ENCODE measurements at places on chromosomes 3 and 15.

DNA sequence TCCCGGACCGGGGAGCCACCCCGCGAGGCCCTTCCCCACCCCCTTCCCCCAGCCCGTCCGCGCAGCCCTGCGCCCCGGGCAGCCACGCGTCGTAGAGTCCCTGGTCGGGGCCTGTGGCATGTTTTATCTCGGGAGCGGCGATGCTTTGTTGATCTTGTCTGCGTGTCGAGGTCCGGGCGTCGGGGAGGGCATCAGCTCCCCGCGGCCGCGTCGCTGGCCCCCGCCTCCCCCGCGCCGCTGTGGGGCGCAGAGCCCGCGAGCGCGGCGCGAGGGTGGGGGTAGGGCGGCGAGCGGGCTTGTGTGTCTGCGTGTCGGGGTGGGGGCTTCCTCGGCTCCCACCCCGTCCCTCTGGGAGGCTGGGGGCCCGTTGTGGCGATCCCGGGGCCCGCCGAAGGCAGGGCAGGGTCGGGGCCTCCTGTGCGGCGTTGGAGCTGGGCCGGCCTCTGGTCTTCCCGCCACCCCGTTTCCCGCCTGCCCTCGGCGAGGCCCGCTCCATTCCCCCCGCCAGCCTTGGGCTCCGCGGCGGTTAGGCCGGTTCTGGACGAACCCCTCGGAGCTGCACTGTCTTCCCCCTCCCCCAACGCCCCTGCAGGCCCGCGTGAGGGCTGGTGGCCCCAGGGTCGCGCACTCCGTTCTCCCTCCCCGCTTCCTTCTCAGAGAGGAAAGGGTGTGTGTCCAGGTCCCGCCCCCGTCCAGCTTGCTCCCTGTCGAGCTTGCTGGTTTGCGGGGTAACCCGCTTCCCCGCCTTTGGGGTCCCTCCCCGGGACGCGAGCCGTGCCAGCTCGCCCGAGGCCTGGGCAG, 695 bp downstream of the GMPS start:
- no peak for DNase-seq

DNA sequence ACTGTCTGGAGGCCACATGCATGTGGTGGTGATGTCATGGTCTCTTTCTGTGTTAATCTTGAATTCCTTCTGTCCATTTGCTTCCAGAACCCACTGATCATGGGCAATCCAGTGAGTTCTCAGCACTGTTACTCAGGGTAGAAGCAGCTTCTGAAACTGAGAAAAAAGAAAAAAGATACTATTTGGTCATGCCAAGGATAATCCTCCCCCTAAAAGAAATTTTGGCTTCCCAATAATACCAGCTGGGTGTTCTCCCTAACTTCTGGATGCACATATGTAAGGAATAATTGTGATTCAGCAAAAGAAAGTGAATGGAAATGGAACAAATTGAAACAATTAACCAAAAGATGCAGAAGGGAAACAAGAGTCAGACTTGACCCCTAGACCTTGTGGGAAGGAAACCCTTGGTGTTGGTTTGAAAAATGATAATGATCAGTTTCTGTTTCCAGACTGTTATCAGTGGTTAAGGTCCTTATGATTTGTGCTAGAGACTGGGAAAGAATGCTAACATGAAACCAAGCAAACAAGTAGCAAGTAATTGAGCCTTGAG, 92.3 kb downstream of the RBMS3 start:
- no peak for DNase-seq

DNA sequence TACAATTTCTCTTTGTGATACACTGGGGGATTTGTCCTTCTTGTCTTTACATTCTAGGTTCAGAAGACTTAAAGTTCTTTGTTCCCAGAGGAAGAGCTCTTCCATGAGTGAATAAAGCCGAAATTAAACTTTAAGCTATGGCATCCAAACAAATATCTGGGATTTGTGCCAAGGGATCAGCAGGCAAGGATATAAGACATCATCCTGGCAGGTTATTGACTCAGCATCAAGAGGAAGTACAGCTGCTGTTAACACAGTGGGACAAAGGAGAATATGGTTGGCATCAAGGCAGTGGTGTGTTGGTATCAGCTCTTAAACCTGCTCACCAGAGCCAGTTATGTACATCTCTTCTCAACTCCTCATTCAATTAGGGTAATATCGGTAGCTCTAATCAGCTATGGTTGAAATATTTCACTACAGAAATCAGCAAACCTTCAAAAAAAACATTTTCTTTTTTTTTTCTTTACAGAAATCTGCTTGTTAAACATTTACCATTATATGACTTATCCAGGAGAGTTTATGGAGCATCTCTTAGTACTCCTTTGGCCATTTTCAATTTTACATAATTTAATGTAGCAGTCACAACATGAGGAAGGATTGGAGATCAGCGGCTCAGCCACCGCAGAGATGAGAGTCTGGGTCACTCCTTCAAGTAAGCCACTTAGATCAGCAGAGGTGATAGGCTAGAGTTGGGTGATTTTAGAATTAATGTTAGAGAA, 1198.6 kb upstream of the EPHA6 start:
- no peak for DNase-seq

DNA sequence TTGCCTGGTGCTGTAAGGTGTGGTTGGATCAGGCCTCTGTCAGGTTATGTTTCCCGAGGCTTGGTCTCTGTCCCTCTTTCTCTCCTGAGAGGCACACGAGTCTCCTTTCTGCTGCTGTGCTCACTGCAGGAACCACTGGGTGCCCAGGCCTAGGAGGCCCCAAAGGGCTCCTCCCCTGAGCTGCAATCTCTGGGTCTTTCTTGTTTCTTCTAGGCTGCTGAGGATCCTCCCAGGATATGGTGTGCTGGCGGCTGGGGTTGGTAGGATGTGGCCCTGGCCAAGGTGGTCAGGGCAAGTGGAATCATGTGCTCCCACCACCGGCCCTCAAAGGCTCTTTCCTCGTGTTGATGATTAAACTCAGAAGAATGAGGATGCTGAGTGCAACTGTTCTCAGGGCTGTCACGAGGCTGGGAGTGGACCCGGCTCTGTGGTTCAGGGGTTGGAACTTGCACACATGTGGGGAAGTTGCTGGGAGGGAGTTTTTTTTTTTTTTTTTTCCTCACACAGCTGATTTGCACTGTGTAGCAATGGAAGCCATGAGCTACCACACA, 43.6 kb upstream of the CTSH start:
- peak; percentile 73 for DNase-seq

GRCh38 chr3:123740391-123740822, 143.7 kb downstream of the MYLK start:
- DNase-seq = no peak

DNA sequence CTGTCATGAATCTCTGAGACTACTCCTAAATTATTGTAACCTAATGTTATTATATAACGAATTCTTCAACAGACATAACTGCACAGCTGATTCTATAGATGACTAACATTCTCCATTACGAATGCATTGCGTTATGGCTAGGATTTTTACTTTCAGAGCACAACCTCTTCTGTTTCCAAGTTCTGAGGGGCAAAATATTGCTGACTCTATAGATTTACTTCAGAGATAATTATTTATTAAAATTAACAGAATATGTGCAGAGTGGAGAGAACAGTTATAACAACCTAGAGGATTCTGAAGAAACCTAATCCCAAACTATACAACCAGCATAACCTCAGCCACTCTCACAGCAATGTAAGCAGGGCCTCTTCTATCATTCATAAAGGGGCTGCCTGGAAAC, 25.9 kb downstream of the SLITRK3 start:
- DNase-seq = no peak

DNA sequence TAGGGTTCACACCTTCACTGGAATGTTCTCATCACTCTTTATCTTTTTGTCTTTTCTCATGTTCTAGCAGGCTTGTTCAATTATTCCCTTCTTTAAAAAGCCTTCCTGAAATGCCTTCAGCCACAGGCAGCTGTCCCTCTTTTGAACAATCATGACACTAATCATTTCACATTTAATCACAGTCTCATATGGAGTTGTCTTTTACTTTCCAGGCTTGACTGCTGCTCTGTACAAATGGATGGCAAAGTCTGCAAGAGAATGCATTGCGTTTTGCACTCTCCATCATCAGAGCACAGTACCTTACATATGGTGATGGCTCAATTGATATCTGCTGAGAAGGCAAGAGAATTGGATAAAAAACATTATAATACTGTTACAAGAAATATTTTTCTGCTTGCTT, 529.8 kb downstream of the DIPK2A start:
- DNase-seq = no peak

- no peak for DNase-seq
These were observed 27.9 kb upstream of the MUC20 start for GRCh38 chr3:195692781-195693427.

DNA sequence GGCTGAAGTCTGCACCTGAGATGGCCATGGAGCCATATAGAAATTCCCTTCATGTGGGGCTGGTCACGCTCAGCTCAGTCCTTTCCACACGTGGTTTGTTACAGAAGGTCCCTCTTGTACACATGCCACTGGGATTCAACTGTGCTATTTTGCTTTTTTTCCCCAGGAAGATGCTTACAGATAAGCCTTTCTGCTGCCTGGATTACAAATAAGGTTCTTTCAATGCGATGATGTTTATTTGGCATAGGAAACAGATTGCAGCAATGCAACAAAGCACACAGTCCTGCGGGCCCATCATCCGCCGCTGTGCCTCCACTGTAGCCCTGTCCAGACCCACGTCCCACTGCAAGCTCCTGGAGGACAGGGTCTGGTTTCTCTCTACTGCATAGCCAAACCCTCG, 124.8 kb downstream of the XXYLT1 start:
- no peak for DNase-seq

DNA sequence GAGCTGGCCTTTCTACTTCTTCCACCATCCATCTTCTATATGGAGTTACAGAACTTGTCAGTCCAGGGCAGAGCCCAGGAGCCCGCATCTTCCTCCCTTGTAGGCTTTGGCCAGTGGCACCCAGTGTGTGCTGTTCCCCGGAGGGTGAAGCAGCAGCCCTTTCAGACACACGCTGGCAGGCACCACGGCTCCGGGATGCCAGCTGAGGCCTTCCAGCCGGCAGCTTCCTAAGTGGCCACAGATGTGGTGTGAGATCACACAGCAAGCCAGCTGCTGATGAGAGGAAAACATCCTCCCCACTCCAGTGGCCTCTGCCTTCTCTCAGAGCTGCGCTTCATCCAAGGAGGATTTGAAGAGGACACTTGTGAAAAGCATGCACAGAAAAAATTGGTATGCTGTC, 24.1 kb downstream of the CRABP1 start:
- no peak for DNase-seq

Measured in dermis microvascular lymphatic vessel endothelial cell (primary cell).